ENCODE measurements at places on chromosomes 5 and 9.

- DNase-seq: no peak
These were observed 137.8 kb downstream of the CEMIP2 start for GRCh38 chr9:71630377-71630995.

GRCh38 chr5:125370461-125371205 lies 624.2 kb upstream of the ZNF608 start:
- no peak for DNase-seq

- DNase-seq: no peak
These were observed 1.6 kb upstream of the CFAP90 start for GRCh38 chr5:7852542-7852941.

DNA sequence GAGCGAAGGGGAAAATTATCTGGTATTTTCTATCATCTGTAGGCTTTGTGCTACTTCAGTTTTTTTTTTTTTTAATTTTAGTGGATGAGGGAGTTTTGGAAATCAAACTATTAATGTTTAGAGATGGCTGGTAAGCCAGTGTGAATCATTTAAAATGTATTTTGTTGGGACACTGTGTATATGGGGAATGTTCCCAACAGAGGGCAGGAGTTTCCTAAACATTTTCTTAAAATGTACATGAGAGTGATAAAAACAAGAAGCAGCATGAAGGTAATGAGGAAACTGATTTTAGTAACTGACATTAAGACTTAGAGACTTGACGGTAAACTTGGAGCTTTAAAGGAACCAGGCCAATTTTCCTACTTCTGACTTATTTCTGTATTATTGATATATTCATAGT lies 68.2 kb upstream of the ITGA2 start:
- DNase-seq: no peak

DNA sequence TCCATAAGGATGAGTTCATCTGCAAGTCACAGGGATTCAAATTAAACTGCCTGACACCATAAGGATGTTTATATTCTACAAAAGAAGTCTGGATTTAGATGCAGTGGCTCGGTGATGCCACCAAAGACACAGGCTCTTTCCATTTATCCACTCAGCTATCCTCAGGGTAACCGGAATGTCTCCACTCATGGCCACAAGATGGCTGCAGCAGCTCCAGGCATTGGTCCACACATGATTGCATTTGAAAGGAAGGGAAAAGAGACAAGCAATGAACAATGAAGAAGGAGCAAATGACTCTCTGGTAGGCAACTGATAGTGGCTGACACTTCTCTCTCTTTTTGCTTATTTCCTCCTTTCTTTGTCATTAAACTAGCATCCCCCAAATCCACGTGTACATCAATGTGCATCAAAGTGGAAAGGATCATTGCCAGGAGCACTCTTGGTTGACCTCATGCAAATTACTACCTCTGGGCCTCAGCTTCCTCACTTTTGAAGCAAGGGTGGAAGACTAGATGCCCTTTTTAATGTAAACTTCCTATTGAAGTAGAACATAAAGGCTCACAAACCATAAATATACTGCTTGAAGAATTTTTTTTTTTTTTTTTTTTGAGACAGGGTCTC lies 7.2 kb upstream of the SNX30 start:
- no peak for DNase-seq

- no peak for DNase-seq
These were observed 60.1 kb downstream of the MAT2B start for GRCh38 chr5:163565492-163565891.

DNA sequence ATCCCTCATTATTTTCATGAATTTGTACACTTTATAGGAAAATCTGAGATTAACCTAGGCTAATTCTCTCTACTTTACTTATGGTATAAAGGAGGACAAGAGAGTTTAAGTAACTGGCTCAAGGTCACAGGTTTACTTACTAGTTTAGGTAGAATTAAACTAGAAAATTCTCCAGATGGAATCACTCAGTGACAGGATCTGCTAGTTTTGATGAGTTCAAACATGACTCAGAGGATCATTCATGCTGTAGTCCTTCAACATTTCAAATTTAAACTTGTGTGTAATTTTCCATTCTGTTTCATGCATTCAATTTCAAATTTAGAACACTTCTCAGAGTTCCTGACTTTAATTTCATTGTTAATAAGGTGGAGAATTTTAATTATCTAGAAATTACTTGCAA lies 485.7 kb upstream of the TUSC1 start:
- DNase-seq: no peak

Data from stimulated activated CD4-positive, alpha-beta T cell treated with anti-CD3 and anti-CD28 coated beads, Interleukin-15, amount 100 ng/mL, for 48 hours (primary cell).